ENCODE measurements at places on chromosomes 3 and 15.

- no peak for DNase-seq
Observed at GRCh38 chr3:46860017-46860809, 3.0 kb downstream of the MYL3 start.

DNA sequence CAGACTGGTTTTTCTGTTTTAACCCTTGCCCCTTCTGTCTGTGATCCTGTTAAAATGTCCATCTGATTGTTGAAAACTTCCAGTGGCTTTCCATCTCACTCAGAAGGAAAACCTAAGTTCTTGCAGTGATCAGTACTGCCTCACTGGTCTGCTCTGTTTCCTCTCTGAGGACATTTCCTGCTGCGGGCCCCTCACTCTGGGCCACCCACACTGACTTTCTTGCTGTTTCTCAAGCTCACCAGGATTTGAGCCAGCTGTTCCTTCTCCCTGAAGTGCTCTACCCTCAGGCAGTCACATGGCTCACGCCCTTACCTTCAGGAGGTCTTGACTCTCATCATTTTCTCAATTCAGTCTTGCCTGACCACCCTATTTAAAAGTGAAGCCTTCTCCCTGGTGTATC is 1.8 kb downstream of the GRK7 start:
- no peak for DNase-seq

GRCh38 chr3:136042608-136043221 is 77.2 kb downstream of the PPP2R3A start:
- DNase-seq, result peak; percentile 3

GRCh38 chr3:54176106-54176505 is 53.8 kb downstream of the CACNA2D3 start:
- DNase-seq, result no peak
